ENCODE measurements at places on chromosomes 1 and 21. TPM values are rescaled to one million over a fixed set of nuclear protein-coding genes. Genes with fewer than 3 reads are reported as not detected.

SEC16B gene
- polyA plus RNA-seq, result 0.18 TPM

WNT9A gene
- polyA plus RNA-seq, result not detected

TDRD10 gene
- not detected for polyA plus RNA-seq

AVPR1B gene
- not detected for polyA plus RNA-seq

CCDC24 gene
- polyA plus RNA-seq, result 1.7 TPM

NUP210L gene
- not detected for polyA plus RNA-seq

CD247 gene
- polyA plus RNA-seq, result 0.53 TPM
